ENCODE measurements at places on chromosomes 5 and 9.

DNA sequence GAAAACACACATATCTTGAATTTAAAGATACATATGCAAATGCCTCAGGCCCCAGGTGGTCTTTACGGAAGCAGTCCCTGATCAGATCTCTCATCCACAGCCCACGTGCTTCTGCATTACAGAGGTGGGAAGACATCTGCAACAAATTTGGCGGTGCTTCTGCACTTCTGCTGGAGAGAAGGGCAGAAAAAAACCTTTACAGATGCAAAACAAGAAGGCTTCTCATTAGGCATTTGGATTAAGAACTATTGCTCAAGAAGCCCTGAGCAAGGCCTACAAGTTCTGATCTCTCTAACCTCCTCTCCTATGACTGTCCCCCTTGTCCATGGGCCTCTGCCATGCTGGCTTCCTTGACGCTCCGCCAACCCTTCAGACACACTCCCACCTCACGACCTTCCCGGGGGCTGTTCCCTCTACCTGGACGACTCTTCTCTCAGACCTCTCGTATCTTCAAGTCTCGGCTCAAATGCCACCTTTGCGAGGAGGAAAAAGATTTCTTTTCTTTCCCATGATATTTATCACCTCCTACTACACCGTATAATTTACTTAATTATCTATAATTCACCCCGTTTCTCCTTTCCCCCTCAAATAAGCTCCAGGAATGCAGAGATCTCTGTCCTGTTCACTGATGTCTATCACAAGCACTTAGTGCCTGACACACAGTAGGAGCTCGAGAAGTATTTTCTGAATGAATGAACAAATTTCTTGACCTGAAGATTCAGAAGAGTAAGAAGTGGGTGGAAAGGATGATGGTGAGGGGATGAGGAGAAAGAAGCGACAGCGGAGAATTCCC is 1.1 kb downstream of the MTMR12 start:
- no peak for DNase-seq

- no peak for DNase-seq
Observed at GRCh38 chr5:151134228-151134627, 23.4 kb downstream of the ANXA6 start.

DNA sequence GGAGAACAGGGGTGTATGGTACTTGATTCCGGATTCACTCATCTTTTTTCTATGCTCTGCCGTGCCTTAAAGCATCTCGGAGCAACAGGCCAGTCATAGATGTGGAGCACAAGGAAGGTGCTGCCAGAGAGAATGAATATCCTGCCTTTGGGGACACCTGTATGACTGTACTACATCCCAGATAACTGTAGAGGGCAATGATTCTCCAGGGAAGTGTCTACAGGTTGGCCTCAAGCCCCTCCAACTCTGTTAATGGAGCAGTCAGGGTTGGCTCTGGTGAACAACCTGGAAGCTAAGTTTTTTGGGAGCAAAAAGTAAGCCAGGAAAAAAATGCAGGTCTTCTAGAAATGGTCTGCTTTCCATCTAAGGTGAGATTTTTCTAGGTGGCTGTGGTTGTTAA is 71.0 kb downstream of the NREP start:
- no peak for DNase-seq

GRCh38 chr5:5683174-5683573 is 260.7 kb downstream of the ICE1 start:
- no peak for DNase-seq

GRCh38 chr5:150960791-150961396 is 56.1 kb upstream of the ZNF300 start:
- no peak for DNase-seq

DNA sequence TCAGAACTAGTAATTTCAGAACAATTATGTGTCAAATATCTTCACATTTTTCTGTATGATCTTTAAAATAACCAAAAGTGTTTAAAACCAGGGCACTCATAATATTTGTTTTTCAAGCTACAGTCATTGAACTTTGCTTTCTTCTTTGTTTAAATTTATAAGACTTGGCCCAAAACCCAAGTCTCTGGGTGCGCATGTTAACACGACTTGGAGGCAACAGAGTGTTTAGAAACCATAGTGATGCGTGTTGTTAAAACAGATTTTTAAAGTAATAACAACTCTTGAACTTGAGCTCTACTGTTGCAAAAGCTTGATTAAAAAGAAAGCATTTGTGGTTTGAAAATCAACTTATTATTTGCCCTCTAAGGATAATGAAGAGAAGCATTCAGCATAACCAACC is 26.0 kb upstream of the GRIN3A start:
- no peak for DNase-seq

DNA sequence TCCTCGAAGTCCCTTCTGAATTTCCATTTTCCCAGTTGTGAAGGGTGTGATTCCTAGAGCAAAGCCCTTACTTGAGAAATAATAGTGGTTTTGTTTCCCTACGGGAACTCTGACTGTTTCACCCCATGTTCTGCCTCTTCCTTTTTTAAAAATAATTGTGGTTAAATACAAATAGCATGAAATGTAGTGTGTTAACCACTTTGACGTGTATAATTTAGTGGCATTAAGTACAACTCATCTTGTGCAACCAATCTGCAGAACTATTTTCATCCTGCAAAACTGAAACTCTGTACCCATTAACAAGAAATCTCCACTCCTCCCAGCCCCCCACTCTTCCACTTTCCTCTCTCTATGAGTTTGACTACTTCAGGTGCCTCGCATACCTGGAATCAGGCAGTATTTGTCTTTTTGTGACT is 35.6 kb upstream of the HAND1 start:
- no peak for DNase-seq

DNA sequence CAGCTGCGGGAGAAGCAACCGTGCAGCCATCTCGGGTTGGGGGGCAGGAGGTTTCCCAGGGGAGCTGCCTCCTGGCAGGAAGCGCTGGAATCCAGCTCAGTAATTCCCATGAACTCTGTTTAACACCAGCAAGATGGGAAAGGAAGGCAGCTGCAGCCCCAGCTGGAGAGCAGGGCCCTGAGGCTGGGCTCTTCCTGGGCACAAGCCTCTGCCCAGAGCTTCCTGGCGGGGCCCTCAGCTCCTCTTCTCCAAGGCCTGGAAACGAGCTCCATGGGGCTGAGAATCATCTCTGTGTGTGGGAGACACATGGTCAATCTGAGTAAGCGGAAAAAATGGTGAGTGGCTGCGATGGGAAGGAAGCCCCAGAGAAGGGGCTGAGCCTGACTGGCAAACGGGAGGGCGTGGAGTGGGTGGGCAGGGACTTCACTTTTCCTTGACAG is 6.3 kb downstream of the MRPL36 start:
- DNase-seq, result no peak

- no peak for DNase-seq
Observed at GRCh38 chr9:88777498-88778312, 213.6 kb upstream of the S1PR3 start.

GRCh38 chr5:170248172-170248930 is 15.6 kb downstream of the C5orf58 start:
- DNase-seq, result no peak

- DNase-seq, result no peak
Observed at GRCh38 chr9:26502311-26502710, 390.3 kb downstream of the CAAP1 start.

GRCh38 chr5:79893976-79894375 is 97.1 kb downstream of the MTX3 start:
- DNase-seq, result no peak

DNA sequence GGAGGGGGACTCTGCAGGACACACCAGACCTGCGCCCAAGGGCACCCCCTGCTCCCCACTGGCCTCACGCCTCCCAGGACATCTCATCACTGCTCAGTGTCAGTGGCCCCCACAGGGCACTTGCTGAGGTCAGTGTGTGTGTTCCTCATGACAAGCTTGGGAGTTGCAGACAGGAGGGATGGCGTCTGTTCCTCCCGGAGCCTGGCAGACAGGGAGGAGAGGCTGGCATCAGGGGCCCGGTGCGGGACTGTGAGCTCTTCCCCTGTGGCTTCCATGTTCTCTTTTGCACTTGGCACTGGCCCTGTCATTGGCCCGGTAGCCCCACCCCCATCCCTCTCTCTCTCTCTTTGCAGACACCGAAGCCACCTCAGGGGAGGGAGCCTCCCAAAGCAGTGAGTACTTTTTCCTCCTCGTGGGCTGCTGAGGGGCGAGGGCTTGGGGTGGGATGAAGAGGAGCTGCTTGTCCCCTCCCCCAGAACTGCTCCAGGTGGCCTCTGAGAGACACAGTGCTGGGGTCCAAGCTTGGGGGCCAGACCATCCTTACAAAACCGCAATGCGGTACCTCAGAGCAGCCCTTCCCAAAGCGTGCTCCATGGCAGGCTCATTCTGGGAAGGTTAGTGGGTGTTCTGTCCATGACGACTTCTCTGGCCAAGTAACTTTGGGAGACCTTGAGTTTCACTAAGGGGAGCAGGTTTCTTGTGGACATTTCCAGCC is 75.7 kb downstream of the AMBP start:
- DNase-seq, result no peak

GRCh38 chr5:73749485-73750270 is 123.7 kb downstream of the ARHGEF28 start:
- DNase-seq, result no peak

DNA sequence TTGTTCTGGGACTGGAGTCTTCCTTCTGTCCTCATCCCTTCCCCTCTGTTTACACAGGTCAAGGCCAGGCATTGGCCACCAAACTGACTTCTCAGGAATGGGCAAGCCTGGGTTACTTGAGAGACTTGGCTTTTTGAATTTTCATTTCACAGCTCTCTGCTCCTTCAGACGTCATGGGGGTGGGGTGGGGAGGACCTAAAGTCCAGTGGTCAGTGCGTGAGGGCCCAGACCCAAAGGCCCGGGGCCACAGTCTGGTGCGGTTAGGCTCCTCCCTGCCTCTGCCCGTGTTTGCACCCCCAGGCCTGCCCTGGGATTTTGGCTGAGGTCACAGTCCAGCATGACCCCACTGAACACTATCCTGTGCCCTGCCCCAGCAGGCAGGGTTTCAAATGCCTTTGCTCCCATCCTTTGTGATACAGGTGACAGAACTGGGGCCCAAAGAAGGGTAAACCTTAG is 4.1 kb upstream of the CXXC5 start:
- DNase-seq, result no peak

- no peak for DNase-seq
Observed at GRCh38 chr5:39639618-39640089, 214.9 kb upstream of the DAB2 start.

GRCh38 chr9:135088979-135089847 is 1.7 kb downstream of the OLFM1 start:
- DNase-seq, result no peak

- no peak for DNase-seq
Observed at GRCh38 chr9:16282718-16283117, 587.8 kb downstream of the BNC2 start.

GRCh38 chr5:19256036-19256435 is 732.0 kb downstream of the CDH18 start:
- no peak for DNase-seq

DNA sequence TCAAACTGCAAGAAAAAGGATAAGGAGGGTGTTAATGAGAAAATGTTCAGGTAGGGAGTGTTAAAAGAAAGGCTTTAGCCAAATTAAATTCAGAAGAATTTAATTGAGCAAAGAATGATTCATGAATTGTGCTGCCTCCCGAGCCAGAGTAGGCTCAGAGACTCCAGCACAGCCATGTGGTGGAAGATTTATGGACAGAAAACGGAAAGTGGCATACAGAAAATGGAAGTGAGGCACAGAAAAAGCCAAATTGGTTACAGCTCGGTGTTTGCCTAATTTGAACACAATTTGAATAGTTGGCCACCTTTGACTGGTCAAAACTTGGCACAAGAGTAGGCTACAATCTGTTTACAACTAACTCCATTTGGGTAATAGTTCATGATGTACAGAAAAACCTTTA is 9.6 kb upstream of the SLC30A5 start:
- no peak for DNase-seq

DNA sequence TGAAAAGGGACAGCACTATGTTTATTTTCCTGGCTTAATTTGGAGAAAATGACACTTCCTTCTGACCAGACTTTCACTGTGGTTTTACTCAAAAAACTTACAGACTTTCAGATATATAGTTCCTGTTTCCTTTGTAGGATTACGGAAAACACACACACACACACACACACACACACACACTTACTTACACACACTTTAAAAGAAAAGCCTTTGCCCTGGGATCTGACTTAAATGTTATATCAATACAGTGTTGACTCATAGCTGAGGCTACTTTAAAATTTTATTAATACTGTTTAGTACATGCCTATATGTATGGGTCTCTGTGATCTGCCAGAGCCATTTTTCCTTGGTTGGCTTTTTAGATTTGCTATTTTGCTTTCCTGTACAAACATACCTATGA is 758.3 kb downstream of the DNAH5 start:
- DNase-seq, result no peak

GRCh38 chr9:38186404-38187115 is 117.5 kb upstream of the SHB start:
- DNase-seq, result no peak

GRCh38 chr9:116124472-116125040 is 29.0 kb upstream of the PAPPA start:
- no peak for DNase-seq

- DNase-seq, result no peak
Observed at GRCh38 chr9:31612336-31613030, 772.0 kb upstream of the ACO1 start.

GRCh38 chr5:14706615-14707021 is 42.1 kb downstream of the OTULIN start:
- DNase-seq, result no peak

GRCh38 chr9:25322142-25322541 is 356.1 kb downstream of the TUSC1 start:
- DNase-seq, result no peak

GRCh38 chr9:27634879-27635278 is 61.6 kb upstream of the C9orf72 start:
- DNase-seq, result no peak

GRCh38 chr5:14108170-14108996 is 34.8 kb upstream of the TRIO start:
- DNase-seq, result no peak

- DNase-seq, result no peak
Observed at GRCh38 chr5:107058235-107058634, 612.5 kb downstream of the EFNA5 start.

- DNase-seq, result no peak
Observed at GRCh38 chr9:35835216-35835632, 6.2 kb downstream of the TMEM8B start.

DNA sequence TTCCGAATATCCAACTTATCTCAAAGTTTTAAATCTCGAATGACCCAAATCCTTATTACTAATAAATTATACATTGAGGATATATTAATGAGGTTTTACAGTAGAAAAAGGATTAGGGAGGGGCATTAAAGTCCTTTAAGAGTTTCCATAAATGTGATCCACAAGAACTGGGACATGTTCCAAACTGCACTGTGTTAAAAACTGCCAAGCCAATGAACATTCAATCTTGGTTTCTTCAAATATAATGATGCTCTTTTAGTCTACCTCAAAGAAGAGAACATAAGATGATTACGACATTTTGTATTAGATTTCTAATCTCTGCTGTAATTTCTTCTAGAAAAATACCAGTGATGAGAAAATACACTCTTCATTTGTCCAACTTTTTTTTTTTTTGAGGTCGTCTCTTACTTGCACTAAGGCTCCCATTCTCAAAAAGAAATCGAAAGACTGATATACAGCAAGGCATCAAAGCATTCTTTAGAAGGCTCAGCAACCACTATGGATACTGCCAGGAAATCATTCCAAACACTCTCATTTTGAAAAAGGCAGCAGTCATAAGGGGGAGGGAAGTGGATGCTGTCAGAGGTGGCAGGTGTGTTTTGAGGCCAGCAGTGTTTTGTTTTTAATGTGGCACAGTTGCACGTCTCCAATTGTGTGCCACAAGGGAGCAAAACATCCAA is 1.7 kb downstream of the PTAR1 start:
- no peak for DNase-seq

GRCh38 chr9:94993160-94993820 is 266.8 kb downstream of the AOPEP start:
- no peak for DNase-seq

GRCh38 chr5:175713930-175714329 is 56.1 kb downstream of the HRH2 start:
- no peak for DNase-seq

Data from stimulated activated CD8-positive, alpha-beta memory T cell treated with anti-CD3 and anti-CD28 coated beads, Interleukin-4, amount 100 ng/mL, for 4 hours (primary cell).